ENCODE measurements at places on chromosomes 3 and 15. TPM values are rescaled to one million over a fixed set of nuclear protein-coding genes. Genes with fewer than 3 reads are reported as not detected.

Gene ROPN1
- not detected for total RNA-seq

Gene GOLGA8N
- total RNA-seq, result 2.2 TPM

Gene BCHE
- total RNA-seq, result 4.1 TPM

Gene TRAT1
- total RNA-seq, result not detected

Gene MFAP1
- 17.6 TPM for total RNA-seq

Gene THRB
- 5.9 TPM for total RNA-seq

Gene CPNE4
- 0.20 TPM for total RNA-seq

Gene EPHB3
- total RNA-seq, result 1.4 TPM
